ENCODE measurements at places on chromosomes 2 and 18. TPM values are rescaled to one million over a fixed set of nuclear protein-coding genes. Genes with fewer than 3 reads are reported as not detected.

The GMPPA gene
- 36.8 TPM for total RNA-seq

The CMPK2 gene
- total RNA-seq = 0.17 TPM

The GALR1 gene
- not detected for total RNA-seq

The DTNA gene
- total RNA-seq = 6.3 TPM

The ABCB11 gene
- not detected for total RNA-seq

The SH3BP4 gene
- 28.2 TPM for total RNA-seq

The CHRND gene
- total RNA-seq = 0.05 TPM

The NT5DC4 gene
- not detected for total RNA-seq

The LNPK gene
- 20.8 TPM for total RNA-seq

The IL36RN gene
- not detected for total RNA-seq

The DUSP2 gene
- total RNA-seq = 11.1 TPM

The KCNS3 gene
- 0.23 TPM for total RNA-seq

The SOWAHC gene
- total RNA-seq = 72.3 TPM

The COBLL1 gene
- total RNA-seq = 6.0 TPM

The MGAT4A gene
- total RNA-seq = 2.7 TPM

Measured in NCI-H460 (cell line).